ENCODE measurements at places on chromosomes 1 and 21.

DNA sequence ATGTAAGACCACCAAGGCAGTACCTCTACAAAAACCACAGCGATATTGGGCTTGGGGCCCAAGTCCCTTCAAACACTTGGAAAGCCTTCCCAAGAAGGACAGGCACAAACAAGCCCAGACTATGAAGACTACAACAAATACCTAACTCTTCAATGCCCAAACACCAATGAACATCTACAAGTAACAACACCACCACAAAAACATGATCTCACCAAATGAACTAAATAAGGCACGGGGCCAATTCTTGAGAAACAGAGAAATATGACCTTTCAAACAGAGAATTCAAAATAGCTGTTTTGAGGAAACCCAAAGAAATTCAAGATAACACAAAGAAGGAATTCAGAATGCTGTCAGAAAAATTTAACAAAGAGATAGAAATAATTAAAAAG, 86.8 kb downstream of the COL24A1 start:
- no peak for DNase-seq

- DNase-seq, result no peak
These were observed 63.0 kb downstream of the UBE2T start for GRCh38 chr1:202278751-202279150.

GRCh38 chr1:241817331-241817792, 30.6 kb upstream of the EXO1 start:
- no peak for DNase-seq

GRCh38 chr1:7379441-7379971, 391.6 kb upstream of the VAMP3 start:
- no peak for DNase-seq

DNA sequence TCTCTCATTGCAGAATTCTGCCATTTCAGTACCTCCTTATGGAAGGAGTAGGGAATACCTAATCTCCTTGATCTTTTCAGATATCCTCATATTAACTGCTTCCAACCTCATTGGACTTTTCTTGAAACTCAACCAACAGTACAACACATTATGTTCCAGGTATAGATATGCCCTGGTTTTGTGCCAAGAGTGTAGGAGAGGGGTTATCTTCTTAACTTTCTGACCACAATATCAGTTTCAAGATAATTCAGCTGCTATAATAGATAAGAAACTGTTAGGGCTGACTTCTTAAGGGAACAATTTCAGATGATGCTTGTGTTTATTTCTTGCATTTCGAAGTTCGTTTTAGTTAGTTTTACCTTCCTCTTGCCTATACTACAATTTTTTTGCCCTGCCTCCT, 2.1 kb upstream of the LPGAT1 start:
- DNase-seq, result no peak

DNA sequence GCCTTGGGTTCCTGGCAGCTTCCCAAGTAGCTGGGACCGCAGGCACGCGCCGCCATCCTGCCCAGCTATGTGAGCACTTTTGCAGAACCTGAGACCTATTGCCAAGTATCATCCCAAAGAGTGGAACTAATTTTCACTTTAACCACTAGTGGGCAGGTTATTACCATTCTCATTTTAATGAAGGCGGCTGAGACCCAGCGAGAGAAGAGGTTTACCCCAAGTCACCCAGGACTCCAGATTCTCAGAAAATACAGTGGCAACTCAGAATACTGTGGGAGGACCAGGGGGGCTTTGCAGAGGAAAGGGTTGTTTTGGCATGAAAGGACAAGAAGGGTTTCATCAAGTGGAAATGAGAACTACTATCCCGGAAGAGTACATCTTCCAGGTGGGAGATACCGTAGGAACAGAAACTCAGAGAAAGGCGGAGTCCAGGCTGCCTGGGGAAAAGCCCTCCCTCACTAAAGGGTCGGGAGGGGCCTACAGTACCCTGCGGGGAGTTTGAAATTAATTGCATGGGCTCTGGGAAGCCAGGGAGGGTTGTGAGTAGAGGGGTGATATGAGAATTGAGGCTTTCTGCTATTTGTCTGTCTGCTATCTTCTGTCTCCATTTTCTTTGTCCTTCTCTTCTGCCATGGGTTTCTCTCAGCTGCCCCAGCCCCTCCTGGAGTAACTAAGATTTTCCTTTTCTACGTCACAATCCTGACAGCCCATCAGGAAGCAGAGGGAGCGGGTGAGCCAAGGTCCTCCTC, 7.2 kb upstream of the SEMA4A start:
- DNase-seq, result peak; percentile 81

GRCh38 chr1:231919886-231920285, 293.3 kb downstream of the DISC1 start:
- peak; percentile 45 for DNase-seq

GRCh38 chr21:46301759-46302158, 15.6 kb downstream of the YBEY start:
- DNase-seq, result no peak

DNA sequence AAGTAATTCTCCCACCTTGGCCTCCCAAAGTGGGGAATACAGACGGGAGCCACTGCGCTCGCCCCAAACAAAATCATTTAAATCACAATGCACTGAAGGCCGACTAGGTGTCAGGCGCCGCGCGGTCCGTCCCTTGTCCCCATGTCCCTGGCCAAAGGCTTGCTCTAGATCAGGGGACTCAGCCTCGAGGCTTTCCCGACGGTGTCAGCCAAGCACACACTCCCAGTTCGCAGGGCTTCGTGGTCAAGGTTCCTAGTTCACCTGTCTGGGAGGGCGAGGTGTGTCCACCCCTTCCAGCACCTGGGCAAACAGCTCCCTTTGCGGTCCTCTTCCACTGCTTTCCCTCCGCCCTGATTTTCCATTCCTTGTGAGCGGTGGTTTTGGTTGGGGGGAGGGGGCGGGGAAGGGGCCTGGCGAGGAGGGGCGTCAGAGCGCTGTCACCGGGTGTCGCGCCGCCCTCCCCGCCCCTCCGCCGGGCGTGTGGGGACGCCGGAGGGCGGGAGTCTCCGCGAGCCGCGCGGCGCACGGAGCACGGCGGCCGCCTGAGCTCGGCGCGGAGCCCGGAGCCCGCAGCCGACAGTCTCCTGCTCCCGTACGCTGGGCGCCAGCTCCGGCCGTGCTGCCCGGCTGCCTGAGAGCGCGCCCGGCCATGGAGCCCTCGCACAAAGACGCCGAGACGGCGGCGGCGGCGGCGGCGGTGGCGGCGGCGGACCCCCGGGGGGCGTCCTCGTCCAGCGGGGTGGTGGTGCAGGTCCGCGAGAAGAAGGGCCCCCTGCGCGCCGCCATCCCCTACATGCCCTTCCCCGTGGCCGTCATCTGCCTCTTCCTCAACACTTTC, at the start of gene STUM:
Gene STUM, plus strand, starts transcription at position 509 of the 838 bp plus-strand sequence. Its CDS starts 141 bp downstream, at position 650.
- DNase-seq, result peak; percentile 9

GRCh38 chr1:101161619-101162018, 75.2 kb upstream of the S1PR1 start:
- DNase-seq, result no peak

DNA sequence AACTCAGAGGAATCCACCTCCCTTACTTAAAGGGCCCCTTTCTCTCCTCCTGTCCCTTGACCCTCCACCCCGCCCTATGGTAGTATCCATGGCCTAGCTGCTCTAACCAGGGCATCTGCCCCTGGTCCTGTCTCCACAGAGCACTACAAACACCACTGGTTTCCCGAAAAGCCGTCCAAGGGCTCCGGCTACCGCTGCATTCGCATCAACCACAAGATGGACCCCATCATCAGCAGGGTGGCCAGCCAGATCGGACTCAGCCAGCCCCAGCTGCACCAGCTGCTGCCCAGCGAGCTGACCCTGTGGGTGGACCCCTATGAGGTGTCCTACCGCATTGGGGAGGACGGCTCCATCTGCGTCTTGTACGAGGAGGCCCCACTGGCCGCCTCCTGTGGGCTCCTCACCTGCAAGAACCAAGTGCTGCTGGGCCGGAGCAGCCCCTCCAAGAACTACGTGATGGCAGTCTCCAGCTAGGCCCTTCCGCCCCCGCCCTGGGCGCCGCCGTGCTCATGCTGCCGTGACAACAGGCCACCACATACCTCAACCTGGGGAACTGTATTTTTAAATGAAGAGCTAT, 1.7 kb downstream of the BTG2 start:
- DNase-seq, result peak; percentile 68

DNA sequence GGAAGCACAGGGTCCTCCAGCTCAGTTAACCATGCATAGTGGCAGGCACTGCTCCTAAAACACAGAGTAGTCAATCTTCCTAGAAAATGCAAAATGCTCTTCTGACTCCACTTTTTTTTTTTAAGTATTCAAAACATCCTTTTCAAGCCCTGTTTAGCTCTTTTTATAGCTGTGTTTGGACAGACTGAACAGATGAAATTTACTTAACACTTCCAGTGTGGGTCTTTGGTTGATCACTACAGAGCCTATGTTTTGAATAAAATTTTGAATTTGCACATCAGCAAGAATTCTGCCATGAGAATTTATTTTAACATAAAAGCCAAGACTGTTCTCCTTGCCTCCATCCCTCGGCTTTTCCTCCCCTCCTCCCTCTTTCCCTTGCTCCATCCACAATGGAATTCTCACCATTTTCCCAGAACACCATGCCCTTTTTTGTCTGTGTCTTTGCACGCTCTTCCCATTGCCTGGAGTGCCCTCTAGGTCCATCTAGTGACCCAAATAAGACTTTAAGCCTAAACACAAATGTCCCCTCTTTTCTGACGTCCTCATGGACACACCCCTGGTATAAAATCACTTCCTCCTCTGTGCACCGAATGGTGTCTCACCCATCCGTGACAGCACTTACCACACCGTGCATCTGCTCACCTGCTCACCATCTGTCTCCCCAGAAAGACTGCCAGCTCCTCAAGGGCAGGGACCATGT, 24.0 kb upstream of the CPT2 start:
- DNase-seq, result peak; percentile 11

GRCh38 chr1:156953571-156953970, 33.1 kb downstream of the LRRC71 start:
- DNase-seq, result no peak

- no peak for DNase-seq
These were observed 20.5 kb upstream of the PTGS2 start for GRCh38 chr1:186700722-186701121.

- DNase-seq, result no peak
These were observed 68.0 kb downstream of the VAV3 start for GRCh38 chr1:107896936-107897335.

DNA sequence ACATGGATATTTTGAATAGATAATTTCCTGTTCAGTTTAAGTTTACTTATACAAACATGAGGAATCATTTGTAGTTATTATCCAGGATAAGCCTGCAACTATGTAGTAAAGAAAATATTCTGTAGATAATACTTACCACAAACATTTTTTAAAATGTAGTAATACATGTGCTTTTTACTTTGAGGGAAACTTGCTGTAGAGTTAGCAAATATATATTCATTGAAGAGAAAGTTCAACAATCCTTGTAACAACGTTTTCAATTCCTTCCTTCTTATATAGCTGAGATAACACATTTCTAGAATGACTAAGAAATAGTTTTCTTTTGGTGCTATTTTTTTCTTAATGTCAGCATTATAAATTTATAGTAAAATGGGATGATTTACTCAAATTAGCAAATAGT, 664.6 kb upstream of the ADAMTS5 start:
- DNase-seq, result no peak

- DNase-seq, result no peak
These were observed 12.8 kb upstream of the CASQ2 start for GRCh38 chr1:115781343-115781742.

GRCh38 chr1:28456078-28456477, 49.8 kb upstream of the RCC1 start:
- no peak for DNase-seq

GRCh38 chr1:87137342-87137739, 191.3 kb upstream of the LMO4 start:
- no peak for DNase-seq

GRCh38 chr1:116107371-116107770, 3.8 kb upstream of the MAB21L3 start:
- no peak for DNase-seq

DNA sequence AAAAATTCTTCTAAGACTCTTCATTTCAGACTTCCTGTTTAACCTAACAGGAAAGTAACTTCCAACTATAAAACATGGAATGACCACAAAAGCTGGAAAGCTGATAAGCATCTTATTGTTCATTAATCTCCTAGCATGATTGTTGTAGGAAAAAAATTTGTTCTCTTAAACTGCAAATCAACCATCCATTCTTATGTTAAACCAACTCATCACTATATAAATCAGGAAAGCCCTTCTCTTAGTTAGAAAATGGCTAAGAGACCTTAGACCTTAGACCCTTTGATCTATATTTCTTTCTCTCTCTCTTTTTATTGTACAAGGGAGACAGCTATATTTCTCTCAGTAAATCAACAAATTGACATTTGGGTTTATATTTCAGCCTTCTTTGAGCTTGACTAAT, 101.4 kb downstream of the UBE2U start:
- no peak for DNase-seq

- DNase-seq, result no peak
These were observed 107.8 kb downstream of the PRDM16 start for GRCh38 chr1:3176820-3177219.
